ENCODE measurements at places on chromosomes 7 and 10.

GRCh38 chr10:34687434-34688210 lies 127.5 kb downstream of the PARD3 start:
- DNase-seq, result no peak

DNA sequence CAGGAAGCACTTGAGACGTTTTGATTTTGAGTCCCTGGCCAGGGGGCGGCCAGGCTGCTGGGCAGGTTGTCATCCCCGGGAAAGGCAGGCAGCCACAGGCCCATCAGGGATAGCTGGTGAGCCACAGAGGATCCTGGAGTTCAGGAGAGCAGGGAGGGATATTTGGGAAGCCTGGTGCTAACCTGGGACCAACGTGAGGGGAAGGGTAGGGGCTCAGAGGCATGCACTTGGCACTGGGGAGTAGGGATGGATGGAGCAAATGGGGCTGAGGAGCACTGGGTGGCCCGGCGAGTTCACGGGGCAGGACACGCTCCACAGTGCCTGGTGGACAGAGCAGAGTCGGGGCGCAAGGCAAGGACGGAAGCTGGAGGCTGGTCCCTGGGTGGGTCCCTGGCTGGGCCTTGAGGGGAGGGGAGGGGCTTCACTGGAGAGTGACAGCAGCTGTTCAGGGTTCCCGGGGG lies 30.2 kb downstream of the LRRC27 start:
- no peak for DNase-seq

GRCh38 chr7:100370746-100371145 lies 2.5 kb upstream of the PILRA start:
- DNase-seq, result no peak

DNA sequence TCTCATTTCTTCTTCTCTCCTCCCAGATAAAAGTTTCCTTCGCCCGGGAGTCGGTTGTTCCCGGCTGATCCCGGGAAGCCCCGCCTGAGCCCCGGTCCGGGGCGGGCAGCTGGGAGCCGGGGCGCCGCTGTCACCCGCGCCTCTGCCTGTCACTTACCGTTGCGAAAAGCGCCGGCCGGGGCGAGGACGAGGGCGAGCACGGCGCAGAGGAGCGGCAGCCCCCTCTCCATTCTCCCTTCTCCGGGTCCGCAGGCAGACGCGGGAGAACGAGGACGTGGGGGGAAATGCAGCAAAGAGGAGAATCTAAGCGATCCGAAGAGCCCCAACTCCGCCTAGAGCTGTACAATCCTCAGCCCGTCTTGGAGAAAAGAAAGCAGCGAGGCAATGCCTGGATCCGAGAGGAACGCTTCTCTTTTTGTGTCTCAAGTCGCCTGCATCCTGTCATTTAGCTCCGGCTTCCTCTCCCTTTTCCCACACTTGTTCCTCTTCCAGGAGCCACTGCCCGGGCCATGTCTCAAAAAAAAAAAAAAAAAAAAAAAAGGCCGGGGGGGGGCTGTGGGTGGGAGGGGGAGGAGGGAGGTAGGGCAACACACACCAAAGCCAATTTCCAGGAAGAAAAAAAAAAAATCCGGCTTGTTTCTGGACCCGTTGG lies at the start of gene NRP1:
Gene NRP1 (minus strand): TSS at position 515 of the 652 bp plus-strand sequence. CDS start 285 bp downstream, at position 230.
- DNase-seq, result no peak

DNA sequence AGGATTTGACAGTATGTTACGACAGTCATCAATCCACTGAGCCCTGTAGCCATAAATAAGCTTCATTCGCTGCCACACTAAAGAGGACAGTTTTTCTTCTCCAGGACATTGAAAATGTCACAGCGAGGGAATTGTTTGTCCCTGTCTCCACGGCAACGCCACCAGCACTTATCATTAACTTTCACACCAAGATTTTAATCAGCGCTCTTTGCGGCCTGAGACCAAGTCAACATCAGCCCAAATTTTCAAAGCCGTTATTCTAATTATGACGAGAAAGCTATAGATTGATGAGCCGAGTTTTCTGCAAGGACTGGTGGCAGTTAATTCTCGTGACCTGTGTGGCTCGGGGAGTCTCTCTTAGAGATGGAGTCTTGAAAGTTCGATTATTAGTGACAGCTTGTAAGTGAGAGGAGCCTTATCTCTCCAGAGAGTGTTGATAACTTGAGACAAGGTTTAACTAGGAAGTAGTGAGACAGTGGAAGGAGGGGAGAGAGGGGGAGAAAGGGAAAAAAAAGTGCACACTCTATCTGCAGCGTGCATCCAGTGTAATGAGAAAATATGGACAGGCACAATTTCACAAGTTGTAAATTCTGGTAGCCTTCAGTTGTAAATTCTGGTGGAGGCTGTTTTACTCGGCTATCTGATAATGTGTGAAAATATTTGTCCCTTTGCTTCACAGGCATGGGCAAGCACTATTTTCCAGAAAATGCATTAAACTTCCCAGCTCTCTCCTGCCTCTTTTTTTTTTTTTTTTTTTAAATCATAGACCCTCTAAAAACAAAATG lies 473.3 kb downstream of the LRMDA start:
- no peak for DNase-seq

- no peak for DNase-seq
Observed at GRCh38 chr7:27616186-27616491, 46.5 kb downstream of the HIBADH start.

- DNase-seq, result no peak
Observed at GRCh38 chr7:92682330-92682729, 92.1 kb upstream of the FAM133B start.

DNA sequence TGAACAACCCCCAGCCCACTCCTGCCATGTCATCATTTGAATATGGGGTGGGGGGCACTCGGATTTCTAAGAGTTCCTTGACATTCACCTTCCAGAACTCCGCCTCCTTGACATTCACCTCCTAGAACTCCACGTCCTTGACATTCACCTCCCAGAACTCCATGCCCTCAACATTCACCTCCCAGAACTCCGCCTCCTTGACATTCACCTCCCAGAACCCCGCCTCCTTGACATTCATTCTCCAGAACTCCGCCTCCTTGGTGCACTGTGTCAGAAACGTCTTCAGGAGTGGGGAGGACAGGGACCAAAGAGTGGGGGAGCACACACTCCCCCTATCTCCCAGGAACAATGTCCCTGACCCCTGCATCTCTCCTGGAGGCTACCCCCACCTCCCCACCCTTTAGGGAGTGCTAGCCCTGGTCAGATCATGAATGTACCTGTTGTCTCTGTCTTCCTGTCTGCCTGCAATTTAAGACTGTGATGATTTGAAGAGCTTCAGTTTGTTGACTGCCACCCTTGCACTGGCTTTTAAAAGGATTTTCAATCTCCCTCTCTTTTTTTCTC lies 110.1 kb downstream of the NPTX2 start:
- no peak for DNase-seq

- no peak for DNase-seq
Observed at GRCh38 chr10:58574058-58574457, 61.4 kb downstream of the BICC1 start.

DNA sequence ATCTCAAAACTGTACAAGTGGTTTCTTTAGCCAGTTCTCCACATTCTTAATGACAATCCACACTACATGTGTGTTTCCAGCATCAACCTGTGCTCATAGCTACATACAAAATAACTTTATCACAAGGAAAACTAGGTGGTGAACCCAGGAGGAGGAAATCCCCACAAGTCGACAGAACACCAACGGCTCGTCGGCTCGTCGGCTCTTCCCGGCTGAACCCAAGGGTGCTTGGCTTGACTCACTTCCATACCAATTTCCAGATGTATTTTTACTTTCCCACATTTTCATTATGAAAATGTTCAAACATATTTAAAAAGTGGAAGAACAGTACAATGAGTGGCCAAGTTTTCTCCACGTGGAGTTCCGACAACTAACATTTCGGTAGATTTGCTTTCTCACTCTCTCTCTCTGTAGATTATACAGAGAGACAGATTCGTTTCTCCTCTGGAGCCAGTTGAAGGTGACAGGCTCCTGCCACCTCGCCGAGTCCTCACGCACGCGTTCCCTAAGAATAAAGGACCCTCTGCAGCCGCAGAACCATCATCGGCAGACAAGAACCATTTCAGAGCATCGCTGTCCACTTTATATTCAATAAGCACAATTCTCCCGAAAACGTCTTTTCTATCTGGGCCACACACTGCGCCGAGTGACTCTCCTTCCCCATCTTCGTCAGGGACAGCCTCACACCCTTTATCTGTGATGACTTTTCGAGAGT lies 53.3 kb downstream of the DIP2C start:
- no peak for DNase-seq

DNA sequence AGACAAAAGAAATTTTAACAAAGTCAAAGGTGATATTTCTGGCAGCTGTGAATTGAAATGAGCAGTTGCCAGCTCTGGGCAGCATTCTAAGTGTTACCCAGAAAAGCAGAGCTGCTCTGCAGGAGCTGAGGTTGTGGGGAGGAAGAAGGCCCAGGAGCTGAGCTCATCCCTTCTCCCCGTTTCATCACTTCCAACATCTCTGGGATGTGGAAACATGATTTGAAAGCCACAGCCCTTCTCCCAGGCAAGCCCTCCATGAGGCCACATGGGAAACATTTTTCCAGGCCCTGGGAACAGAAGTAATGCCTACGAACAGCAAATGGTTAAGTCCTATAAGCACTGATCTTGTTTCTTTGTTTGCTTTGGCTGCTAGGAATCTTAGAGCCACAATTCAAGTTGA lies 10.9 kb upstream of the DMBT1 start:
- no peak for DNase-seq

GRCh38 chr10:7285522-7286322 lies 125.1 kb downstream of the SFMBT2 start:
- DNase-seq, result no peak

Measured in left renal pelvis (tissue), 4 donors.